Transverse colon (tissue), 4 donors: ENCODE measurements at places on chromosomes 2 and 18. TPM values are rescaled to one million over a fixed set of nuclear protein-coding genes. Genes with fewer than 3 reads are reported as not detected.

GRCh38 chr2:182023235-182023634, 37.6 kb downstream of the PPP1R1C start:
- no peak overlapping the region for H3K4me3 ChIP-seq
- H3K27ac ChIP-seq, result no peak overlapping the region
- H3K36me3 ChIP-seq, result no peaks in the 10 kb centered on the region
- no peaks in the 10 kb centered on the region for H3K27me3 ChIP-seq

- no peak overlapping the region for H3K27ac ChIP-seq
- H3K27me3 ChIP-seq, result no peaks in the 10 kb centered on the region
- no peaks in the 10 kb centered on the region for H3K4me1 ChIP-seq
- no peaks in the 10 kb centered on the region for H3K36me3 ChIP-seq
- H3K4me3 ChIP-seq, result no peak overlapping the region
These were observed 999.1 kb downstream of the TSN start for GRCh38 chr2:122754561-122754960.

- no peaks in the 10 kb centered on the region for H3K36me3 ChIP-seq
- no peak overlapping the region for H3K27ac ChIP-seq
- no peak for DNase-seq
- no peak overlapping the region for H3K4me3 ChIP-seq
- H3K27me3 ChIP-seq, result no peaks in the 10 kb centered on the region
These were observed 13.1 kb upstream of the MYL12A start for GRCh38 chr18:3234457-3234856.

- no peaks in the 10 kb centered on the region for H3K36me3 ChIP-seq
- DNase-seq, result no peak
- no peak overlapping the region for H3K27ac ChIP-seq
- H3K4me3 ChIP-seq, result no peak overlapping the region
- H3K27me3 ChIP-seq, result no peaks in the 10 kb centered on the region
These were observed 189.9 kb upstream of the COL3A1 start for GRCh38 chr2:188784269-188784762.

GRCh38 chr2:136225950-136226835, 108.2 kb upstream of the CXCR4 start:
- no peak overlapping the region for H3K4me3 ChIP-seq
- DNase-seq, result peak; percentile 54
- H3K36me3 ChIP-seq, result no peaks in the 10 kb centered on the region
- H3K27ac ChIP-seq, result no peak overlapping the region

GRCh38 chr18:24601585-24601984, 141.1 kb downstream of the HRH4 start:
- H3K4me3 ChIP-seq, result no peak overlapping the region
- no peaks in the 10 kb centered on the region for H3K27me3 ChIP-seq
- H3K36me3 ChIP-seq, result no peaks in the 10 kb centered on the region
- no peak overlapping the region for H3K27ac ChIP-seq
- no peaks in the 10 kb centered on the region for H3K4me1 ChIP-seq

DNA sequence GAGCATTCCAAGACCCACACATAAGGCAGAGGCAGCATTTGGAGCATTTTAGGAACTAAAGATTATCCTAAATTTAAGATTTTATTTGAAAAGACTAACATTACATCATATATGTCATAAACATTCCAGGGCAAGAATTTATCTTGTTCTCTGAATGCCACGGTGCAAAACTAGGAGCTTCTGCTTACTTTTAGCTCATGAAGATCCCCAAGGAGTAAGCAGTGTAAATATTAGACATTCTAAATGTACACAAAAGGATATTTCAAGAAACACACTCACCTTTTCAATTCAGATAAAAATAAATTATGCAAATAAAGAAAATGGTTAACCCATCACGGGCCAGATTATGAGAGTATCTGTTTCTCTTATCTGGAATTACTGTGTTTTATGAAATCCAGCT, 101.7 kb upstream of the ETAA1 start:
- no peak overlapping the region for H3K27ac ChIP-seq
- H3K4me1 ChIP-seq, result no peaks in the 10 kb centered on the region
- DNase-seq, result no peak
- no peaks in the 10 kb centered on the region for H3K27me3 ChIP-seq
- no peak overlapping the region for H3K4me3 ChIP-seq
- H3K36me3 ChIP-seq, result no peaks in the 10 kb centered on the region

- no peaks in the 10 kb centered on the region for H3K4me1 ChIP-seq
- H3K27me3 ChIP-seq, result no peaks in the 10 kb centered on the region
- no peak overlapping the region for H3K4me3 ChIP-seq
- DNase-seq, result no peak
These were observed 178.4 kb downstream of the KCNE4 start for GRCh38 chr2:223230352-223230751.

- no peak overlapping the region for H3K4me3 ChIP-seq
- no peak overlapping the region for H3K27ac ChIP-seq
- no peaks in the 10 kb centered on the region for H3K27me3 ChIP-seq
- no peaks in the 10 kb centered on the region for H3K36me3 ChIP-seq
- H3K4me1 ChIP-seq, result no peaks in the 10 kb centered on the region
These were observed 45.9 kb upstream of the ITGA6 start for GRCh38 chr2:172381275-172382027.

GRCh38 chr2:181657379-181657778, 474 bp upstream of the CERKL start:
- H3K27me3 ChIP-seq, result peaks cover 25% of the 10 kb centered on the region
- peak overlapping the region; percentile 32 for H3K4me3 ChIP-seq
- no peaks in the 10 kb centered on the region for H3K4me1 ChIP-seq
- no peak overlapping the region for H3K27ac ChIP-seq

DNA sequence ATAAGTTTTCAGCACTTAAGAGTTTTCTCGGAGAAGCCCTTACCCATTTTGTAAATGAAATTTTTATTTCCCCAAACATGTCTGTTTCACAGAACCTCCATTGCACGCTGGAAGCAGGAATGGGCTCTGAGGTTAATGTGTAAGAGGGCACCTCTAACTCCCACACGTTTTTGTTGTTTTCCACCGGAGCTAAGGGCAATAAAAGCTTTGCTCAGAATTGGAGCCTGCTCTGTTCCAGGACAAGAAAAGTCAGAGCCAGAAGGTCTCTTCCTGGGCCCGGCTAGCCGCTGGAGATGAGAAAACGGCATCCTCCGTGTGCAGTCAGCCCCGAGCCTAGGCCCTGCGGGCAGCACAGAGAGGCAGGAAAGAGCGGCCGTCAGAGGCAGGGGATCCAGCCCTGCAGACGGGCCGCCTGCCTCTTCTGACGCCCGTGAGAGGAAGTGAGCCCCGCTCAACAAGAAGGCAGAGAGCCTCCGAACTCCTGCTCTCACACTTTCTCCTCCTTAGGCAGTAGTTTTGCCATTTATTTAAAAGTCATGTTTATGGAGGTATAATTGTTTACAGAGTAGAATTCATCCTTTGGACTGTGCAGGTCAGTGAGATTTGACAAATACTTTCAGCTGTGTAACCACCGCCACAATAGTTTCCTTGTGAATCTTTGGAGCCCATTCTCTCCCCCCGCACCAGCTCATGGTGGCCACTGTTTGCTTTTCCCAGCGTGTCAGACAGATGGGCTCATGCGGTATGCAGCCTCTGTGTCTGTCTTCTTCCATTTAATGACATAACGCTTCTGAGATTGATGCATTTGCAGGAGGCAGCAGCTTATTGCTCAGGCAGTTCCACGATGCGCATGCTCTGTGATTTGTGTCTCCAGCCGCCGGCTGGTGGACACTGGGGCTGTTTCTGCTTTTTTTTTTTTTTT, 117.3 kb downstream of the GALR1 start:
- no peaks in the 10 kb centered on the region for H3K27me3 ChIP-seq
- no peaks in the 10 kb centered on the region for H3K36me3 ChIP-seq
- H3K4me3 ChIP-seq, result peak overlapping the region; percentile 24
- peaks cover 14% of the 10 kb centered on the region for H3K4me1 ChIP-seq

GRCh38 chr2:263774-264492, at the start of gene SH3YL1:
TSS of gene SH3YL1 (minus strand) at chr2:264032. CDS start at chr2:263984, 48 bp downstream.
- H3K4me1 ChIP-seq, result peaks cover 39% of the 10 kb centered on the region
- H3K27me3 ChIP-seq, result no peaks in the 10 kb centered on the region
- H3K36me3 ChIP-seq, result no peaks in the 10 kb centered on the region
- peak; percentile 88 for DNase-seq
- peak within 1 kb of the TSS; percentile 92 for H3K27ac ChIP-seq

DNA sequence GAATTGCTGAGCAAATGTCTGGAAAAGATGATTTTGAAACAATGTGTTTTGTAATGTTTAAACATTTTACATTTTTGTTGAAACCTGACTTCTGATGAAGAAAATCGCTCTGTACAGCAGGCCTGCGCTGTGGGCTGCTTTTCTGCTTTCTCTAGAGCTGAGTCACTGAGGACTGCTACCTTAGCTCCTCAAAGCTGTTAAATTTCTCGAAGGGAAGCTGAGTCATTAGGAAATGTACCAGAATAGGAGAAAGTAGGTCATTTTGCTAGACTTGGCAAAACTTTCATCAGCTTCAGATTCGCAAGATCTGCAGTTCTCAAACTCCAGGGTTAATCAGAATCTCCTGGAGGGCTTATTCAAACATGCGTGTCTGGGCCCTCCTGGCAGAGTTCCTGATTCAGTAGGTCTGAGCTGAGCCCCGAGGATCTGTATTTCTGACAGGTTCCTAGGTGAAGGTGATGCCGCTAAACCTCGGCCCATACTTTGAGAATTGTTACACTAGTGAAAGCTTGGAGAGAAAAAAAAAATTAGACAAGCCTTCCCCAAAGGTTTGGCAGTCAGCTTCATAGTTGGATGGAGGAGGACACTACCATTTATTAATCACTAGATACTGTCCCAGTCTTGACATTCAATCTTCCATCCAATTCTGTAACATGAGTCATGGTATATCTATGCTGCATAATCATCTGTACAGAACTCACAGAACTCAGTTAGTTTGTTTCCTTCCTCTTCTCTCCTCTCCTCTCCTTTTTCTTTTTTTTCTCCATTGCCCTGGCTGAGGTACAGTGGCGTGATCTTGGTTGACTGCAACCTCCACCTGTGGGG, 297.6 kb downstream of the PARD3B start:
- no peaks in the 10 kb centered on the region for H3K4me1 ChIP-seq
- no peak overlapping the region for H3K4me3 ChIP-seq
- peak overlapping the region; percentile 39 for H3K27ac ChIP-seq
- no peaks in the 10 kb centered on the region for H3K27me3 ChIP-seq
- no peak for DNase-seq

GRCh38 chr2:72926368-72926767, 9.0 kb downstream of the EMX1 start:
- no peaks in the 10 kb centered on the region for H3K36me3 ChIP-seq
- DNase-seq, result no peak
- H3K4me1 ChIP-seq, result peaks cover 12% of the 10 kb centered on the region

- peaks cover 13% of the 10 kb centered on the region for H3K4me1 ChIP-seq
- H3K4me3 ChIP-seq, result no peak overlapping the region
- H3K27me3 ChIP-seq, result no peaks in the 10 kb centered on the region
- DNase-seq, result no peak
- H3K27ac ChIP-seq, result no peak overlapping the region
- H3K36me3 ChIP-seq, result no peaks in the 10 kb centered on the region
These were observed 109.6 kb upstream of the FOSL2 start for GRCh38 chr2:28282861-28283646.

- H3K4me1 ChIP-seq, result no peaks in the 10 kb centered on the region
- no peaks in the 10 kb centered on the region for H3K36me3 ChIP-seq
- H3K4me3 ChIP-seq, result no peak overlapping the region
These were observed 200.6 kb downstream of the TCF4 start for GRCh38 chr18:55387139-55387984.

DNA sequence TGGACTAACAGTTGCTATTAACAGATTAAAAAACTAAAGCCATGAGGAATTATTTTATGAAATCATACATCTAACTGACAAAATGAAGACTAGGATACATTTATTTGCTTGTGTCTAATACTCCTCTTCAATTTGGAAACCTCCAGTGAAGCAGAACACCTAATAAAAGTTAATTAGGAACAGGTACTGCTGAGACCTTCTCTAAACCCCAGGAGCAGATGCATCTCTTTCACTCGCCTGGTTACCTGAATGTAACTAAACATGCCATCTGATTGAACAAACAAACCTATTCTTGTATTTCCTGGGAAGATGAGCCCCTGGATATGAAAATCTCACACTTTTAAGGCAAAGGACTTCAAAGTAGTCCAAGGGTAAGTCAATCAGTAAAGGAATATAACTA, 898.2 kb downstream of the NRXN1 start:
- H3K27me3 ChIP-seq, result no peaks in the 10 kb centered on the region
- no peak overlapping the region for H3K4me3 ChIP-seq
- no peak overlapping the region for H3K27ac ChIP-seq
- H3K36me3 ChIP-seq, result no peaks in the 10 kb centered on the region

Gene KCNJ3
- 0.55 TPM for total RNA-seq

Gene OBSL1
- 18.1 TPM for total RNA-seq

Gene SP5
- 2.2 TPM for total RNA-seq

Gene DNMT3A
- total RNA-seq, result 16.1 TPM

Gene COL4A3
- not detected for total RNA-seq

Gene RTP5
- total RNA-seq, result not detected

Gene PLCL1
- total RNA-seq, result 0.20 TPM

Gene MMADHC
- 20.9 TPM for total RNA-seq

Gene CFAP210
- not detected for total RNA-seq

Gene SERTAD2
- total RNA-seq, result 5.4 TPM
